A172 (cell line): ENCODE measurements at places on chromosomes 1 and 21. TPM values are rescaled to one million over a fixed set of nuclear protein-coding genes. Genes with fewer than 3 reads are reported as not detected.

The TXNDC12 gene
- total RNA-seq: 48.3 and 50.6 TPM in 2 replicates

- peak; percentile 6 for DNase-seq
Measured at GRCh38 chr1:92310185-92310597, 11.3 kb downstream of the RPAP2 start.

- no peak for DNase-seq
Measured at GRCh38 chr21:21384977-21385376, 386.8 kb downstream of the NCAM2 start.

The KRTAP10-11 gene
- not detected in 2 replicates for total RNA-seq

- no peak for DNase-seq
Measured at GRCh38 chr1:81922955-81923354, 122.2 kb downstream of the ADGRL2 start.

The SERBP1 gene
- total RNA-seq: 269 and 369 TPM in 2 replicates

DNA sequence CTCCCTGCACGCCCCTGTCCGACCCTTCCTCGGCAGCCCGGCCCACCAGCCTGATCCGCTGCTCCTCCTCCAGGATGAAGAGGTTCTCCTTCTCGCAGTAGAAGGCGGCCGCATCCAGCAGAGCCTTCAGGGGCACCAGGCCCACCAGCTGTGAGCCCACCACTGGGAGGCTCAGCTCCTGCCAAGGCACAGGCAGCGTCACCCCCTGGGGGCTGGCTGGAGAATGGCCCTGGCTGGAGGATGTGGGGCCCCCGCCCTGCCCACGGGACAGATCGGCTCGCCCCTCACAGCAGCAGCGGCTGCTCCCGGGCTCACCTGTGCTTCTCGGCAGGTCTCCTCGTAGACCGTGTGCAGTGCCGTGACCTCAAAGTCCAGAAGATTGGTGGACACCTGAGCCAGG, 5.3 kb downstream of the FTCD start:
- DNase-seq: no peak

- DNase-seq: no peak
Measured at GRCh38 chr1:20109223-20109856, 10.0 kb downstream of the PLA2G2D start.

GRCh38 chr1:226872437-226872836, 2.0 kb downstream of the PSEN2 start:
- no peak for DNase-seq

GRCh38 chr1:197342044-197342565, 74.1 kb downstream of the CRB1 start:
- DNase-seq: peak; percentile 9

- no peak for DNase-seq
Measured at GRCh38 chr1:111888740-111889376, 100.6 kb downstream of the KCND3 start.

DNA sequence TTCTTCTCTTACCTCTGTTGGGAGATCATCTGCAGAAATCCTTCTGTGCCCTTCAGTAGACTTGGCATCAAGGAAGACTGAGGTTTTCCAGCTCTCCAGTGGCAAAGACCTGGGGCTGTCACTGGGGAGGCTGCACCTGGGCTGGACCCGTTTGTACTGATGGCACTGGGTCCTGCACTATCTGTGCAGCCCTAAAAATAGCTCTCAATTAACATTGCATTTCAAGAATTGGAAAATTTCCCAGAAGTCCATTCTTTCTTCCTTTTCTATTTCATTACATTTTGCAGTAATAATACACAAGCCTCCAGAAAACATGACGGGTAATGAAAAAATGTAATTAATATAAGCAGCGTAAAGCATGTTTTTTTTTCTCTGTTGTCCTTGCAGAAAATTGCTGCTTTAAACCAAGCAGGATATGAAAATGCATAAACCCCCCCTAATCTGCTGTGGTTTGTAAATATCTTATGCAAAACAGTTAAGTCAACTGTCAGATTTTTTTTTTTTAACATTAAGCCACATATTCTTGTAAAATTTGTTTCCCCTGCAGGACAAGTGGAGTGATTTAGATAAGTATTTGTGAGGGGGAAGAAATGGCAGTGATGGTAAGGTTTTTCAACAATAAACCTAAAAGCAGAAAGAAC, 64.9 kb downstream of the LMO4 start:
- DNase-seq: no peak

DNA sequence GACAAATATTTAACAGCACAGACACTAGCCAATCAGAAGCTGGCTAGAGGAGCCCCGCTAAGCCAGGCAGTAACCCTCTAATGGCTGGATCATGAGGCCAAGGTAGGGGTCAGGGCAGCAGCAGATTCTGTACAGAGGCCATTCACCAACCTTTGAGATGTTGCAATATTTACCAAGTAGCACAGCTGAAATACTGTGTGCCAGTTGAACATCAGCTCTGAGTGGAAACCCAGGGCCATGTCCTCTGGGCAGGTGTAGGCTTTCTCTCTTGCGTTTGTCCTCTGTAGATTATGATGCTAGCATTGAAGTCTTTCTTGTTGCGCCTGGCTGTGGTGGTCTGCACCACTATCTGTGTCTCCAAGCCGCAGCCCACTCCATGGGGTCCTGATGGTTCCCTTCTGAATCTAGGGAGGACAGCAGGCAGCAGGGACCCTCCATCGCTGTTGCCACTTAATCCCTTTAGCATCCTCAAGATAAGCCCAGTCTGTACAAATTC, 2.5 kb upstream of the COG2 start:
- no peak for DNase-seq

GRCh38 chr1:47684964-47685762, 247.3 kb downstream of the FOXD2 start:
- DNase-seq: peak; percentile 50

DNA sequence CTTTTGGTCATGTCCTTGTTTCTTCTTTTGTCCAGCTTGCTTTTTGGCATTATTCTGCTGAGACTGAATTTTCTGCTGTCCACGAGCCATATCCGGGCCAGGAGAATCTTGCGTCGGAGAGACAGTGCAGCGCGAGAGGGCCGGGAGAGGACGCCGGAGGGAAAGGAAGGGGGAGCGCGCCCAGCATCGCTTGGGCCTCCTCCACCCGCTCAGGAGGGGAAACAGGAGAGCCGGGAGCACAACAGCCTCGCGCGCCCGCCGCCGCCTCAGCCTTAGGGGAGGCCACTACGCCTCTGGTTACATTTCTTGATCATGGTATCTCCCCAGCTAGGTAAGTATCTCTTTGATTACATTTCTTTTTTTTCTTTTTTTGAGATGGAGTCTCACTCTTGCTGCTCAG, 7.4 kb upstream of the DEGS1 start:
- no peak for DNase-seq

GRCh38 chr21:42120101-42120902, 49.2 kb downstream of the UMODL1 start:
- DNase-seq: no peak

The TMEM125 gene
- not detected in 2 replicates for total RNA-seq

GRCh38 chr1:228110556-228110955, 1.5 kb upstream of the MRPL55 start:
- DNase-seq: no peak

GRCh38 chr1:162471290-162471853, 26.2 kb upstream of the UHMK1 start:
- no peak for DNase-seq

The NPR1 gene
- total RNA-seq: 0.16 and 1.4 TPM in 2 replicates

The MYBPH gene
- 0.36 and 0.38 TPM in 2 replicates for total RNA-seq

DNA sequence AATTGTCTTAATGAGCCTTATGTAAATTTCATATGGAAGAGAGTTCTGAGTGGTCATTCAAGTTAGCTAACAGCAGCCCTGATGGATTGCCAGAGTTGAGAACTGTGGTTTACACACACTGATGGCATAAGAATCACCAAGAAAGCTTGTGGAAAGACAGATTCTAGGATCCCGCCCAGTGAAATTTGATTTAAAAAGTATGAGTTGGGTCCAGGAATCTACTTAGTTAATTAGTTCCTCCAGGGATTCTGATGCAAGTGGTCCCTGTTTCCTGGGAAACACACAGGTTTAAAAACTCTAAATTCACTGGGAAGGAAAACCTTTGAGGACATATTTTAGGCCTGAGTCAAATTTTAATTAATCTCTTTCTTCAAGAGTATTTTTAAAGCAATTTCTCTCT, 144.3 kb downstream of the NTPCR start:
- no peak for DNase-seq

The EFNA1 gene
- 17.0 and 17.9 TPM in 2 replicates for total RNA-seq

The IQCC gene
- 0.45 TPM in 1 of 2 replicates, not detected in the other for total RNA-seq

DNA sequence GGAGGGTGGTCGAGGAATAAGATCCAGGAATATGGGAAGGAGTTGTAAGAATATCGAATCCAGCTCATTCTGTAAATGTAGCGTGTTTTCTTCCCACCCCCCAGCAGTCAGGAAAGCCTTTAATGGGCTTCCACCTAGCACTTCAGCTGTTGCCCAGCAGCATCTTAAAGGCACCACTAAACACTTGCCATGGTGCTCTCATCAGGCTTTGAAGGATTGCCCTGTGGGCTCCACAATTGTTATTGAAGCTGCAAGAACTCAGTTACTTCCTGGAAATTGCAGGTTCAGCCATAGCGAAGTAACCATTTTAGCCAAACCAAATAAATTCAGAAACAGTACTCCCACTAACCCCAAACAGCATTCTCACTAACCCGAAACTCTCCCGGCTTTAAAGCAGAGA, 511.2 kb downstream of the PLPP3 start:
- no peak for DNase-seq

DNA sequence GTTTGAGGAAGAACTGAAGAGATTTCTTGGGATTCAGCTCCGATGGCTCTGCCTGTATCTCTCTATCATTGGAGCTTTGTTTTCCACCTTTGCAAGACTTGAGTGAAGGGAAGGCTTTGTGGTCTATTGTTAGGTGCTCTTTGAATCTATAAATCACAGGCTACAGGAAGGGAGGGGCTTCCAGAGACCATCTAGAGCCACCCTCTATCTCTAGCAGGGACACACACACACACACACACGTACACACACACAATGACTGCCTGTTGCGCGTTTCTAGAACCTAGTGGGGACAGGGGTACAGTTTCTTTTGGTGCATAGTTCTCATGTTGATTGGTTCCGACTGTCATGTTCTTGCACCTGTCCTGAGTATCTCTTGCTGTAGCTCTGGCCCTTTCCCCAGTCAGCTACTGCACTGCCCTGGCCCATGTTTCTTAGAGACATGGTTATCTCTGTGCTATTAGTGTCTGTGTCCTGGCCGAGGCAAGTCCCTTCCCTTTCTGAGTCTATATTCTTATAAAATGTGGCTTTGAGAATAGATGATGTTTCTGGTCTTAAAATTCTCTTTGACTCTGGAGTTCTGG, 60.7 kb downstream of the MAN1C1 start:
- DNase-seq: no peak

DNA sequence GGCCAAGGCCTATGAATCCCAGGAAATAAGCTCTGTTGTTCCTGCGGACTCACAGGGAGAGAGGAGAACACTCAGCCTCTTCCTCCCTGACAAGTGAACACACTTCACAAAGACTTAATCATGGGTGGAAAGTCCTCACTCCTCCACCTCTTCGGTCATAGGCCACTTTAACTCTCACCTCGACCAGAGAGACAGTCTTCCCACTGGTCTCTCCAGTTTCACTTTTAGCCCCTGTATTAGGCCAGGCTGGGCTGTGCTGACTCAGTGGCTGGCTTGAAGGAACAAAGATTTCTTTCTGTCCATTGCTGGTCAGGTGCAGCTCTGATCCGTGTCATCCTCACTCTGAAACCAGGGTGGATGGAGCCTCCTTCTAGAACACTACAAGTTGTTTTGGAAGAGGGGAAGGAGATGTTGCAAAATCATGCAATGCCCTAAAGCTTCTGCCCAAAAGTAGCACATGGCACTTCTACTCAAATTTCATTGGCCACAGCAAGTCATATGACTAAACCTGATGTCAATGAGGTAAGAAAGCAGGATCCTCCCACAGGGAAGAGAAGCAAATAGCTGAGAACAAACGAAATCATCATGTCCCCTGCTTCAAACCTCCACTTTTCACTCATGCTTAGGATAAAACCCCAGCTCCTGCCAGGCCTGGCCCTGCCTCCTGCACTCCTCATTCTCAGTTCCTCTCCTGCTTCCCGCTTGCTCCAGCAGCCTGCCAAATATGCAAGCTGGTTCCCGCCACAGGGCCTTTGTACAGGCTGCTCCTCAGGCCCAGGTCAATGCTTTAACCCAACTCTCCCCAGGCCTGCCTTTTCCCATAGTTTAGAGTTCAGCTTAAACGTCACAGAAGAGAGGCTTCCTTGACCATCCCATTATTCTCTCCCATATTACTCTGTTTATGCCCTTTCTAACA, 150.5 kb upstream of the RUNX3 start:
- no peak for DNase-seq

- DNase-seq: no peak
Measured at GRCh38 chr1:200368556-200368955, 41.3 kb downstream of the ZNF281 start.

DNA sequence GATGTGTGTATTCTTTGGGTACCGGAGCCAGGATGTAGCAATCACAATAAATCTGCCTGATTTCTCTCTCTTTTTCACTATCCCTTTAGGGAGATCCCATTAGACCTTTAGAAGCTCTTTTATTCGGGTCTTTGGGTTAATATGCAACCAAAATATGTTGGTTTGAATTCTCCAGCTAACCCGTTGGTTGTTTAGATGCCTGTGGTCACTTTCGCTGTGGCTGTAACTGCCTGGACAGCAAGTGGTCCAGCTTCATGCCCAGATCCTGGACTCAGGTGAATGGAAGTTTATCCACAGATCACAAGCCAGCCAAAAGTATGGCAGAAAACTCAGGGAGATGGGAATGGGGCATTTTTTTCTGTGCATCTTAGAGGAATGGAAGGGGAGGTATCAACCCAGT, 12.3 kb downstream of the KAZN start:
- no peak for DNase-seq

DNA sequence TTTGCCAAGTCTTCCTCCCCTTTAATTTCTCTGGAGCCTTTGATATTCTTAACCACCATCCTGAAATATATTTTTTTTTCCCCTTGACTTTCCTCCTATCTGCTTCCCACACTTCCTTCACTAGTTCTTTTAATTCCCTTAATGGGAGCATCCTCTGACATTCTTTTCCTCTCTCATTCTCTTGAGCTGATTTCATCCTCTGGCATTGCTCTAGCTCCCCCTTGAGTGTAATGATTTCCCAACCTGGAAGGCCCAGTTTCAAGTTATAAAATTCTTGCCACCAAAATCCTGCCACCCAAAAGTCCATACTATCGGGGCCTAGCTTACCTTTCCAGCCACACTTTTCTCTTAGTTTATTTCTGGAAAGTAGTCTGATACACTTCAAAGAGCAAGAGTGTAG, 39.5 kb upstream of the UBE2U start:
- peak; percentile 30 for DNase-seq

The CCSAP gene
- total RNA-seq: 31.0 and 33.5 TPM in 2 replicates
